CD4-positive, alpha-beta T cell treated with Interleukin-10 for 1 hour (primary cell): ENCODE measurements at places on chromosomes 12 and 14.

DNA sequence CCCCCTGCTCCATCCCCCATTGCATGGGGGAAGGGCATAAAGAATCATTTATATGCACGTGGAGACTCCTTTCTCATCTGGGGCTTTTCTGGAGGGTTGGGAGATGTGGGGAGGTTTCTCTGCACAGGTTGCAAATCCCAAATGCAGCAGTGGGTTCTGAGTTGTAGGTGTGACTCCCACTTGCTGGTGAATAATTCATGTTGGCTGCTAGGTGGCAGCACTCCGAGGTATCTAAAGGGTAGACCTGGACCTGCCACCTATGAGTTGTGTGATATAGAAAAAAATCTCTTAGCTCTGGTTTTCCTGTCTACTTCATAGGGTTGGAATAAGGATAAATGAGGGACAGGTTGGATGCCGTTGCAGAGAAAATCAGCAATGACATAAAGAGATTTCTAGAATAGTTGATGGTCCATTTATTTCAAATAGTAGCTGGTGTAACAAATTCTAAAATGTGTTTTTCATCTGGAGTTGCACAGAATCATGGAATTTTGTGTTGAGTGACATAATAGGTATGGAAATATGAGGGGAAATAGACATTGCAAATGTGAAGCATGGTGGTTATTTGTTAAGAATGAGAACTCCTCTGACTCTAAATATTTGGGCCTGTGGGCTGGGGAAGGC, 4.6 kb downstream of the MARCHF9 start:
- DNase-seq: peak; percentile 66

DNA sequence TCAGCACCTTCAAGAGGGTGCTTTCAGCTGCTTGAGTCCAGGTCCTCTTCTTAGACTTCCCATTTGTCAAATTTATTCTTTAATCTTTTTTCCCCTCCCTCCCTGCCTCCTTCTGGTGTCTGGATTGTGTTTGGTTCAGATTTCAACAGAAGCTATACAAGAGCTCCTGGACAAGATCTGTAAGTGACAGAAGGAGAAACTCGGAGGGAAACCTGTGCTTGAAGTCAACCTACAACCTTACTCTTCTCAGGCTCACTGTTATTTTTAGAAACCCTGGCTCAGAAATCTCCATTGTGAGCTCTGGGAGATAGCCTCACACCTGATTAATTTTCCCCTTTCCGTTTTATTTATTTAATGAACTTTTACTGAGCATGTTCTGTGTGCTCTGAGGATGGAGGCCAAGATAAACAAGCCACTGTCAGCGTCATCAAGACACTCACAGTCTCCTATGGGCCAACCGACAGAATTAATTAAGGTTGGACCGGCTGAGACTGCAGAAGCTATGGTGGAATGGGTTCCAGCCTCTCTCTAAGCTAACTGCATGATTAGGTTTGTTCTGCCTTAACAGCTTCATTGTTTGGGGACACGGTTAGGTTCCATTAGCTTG, 13.5 kb downstream of the PDE1B start:
- DNase-seq: no peak

- no peak for DNase-seq
Measured at GRCh38 chr14:30500222-30500621, 58.7 kb upstream of the G2E3 start.

GRCh38 chr14:41817626-41818025, 210.9 kb downstream of the LRFN5 start:
- DNase-seq: no peak

DNA sequence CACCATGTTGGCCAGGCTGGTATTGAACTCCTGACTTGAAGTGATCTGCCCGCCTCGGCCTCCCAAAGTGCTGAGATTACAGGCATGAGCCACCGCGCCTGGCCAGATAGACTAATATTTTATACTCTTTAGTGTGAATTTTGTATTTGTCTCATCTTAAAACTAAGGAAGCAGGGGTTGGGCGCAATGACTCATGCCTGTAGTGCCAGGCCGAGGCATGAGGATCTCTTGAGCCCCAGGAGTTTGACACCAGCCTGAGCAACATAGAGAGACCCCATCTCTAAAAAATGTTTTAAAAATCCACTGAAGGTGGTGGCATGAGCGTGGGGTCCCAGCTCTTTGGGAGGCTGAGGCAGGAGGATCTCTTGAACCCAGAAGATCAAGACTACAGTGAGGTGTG, 9.0 kb downstream of the DYNC1H1 start:
- no peak for DNase-seq

DNA sequence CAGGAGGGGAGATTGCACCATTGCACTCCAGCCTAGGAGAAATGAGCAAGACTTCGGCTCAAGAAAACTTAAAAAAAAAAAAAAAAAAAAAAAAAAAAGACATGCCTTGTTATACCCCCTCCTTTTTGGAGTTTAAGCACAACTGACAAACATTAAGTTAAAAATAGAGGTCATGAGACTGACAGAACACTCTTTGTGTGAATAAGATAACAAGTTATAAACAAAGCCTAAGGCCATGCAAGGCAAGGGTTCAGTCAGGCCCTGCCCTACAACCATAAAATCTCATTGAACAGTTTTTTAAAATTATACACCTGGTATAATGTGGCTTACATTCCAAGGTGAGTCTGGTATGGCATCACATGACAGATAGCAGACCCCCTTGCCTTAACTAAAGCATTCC, 39.3 kb downstream of the TSPAN19 start:
- DNase-seq: no peak

- DNase-seq: peak; percentile 45
Measured at GRCh38 chr12:121465921-121466793, 66.2 kb downstream of the RNF34 start.

GRCh38 chr12:122842505-122843405, 7.5 kb downstream of the HIP1R start:
- no peak for DNase-seq

GRCh38 chr12:102043928-102044327, 17.9 kb downstream of the WASHC3 start:
- DNase-seq: peak; percentile 41

DNA sequence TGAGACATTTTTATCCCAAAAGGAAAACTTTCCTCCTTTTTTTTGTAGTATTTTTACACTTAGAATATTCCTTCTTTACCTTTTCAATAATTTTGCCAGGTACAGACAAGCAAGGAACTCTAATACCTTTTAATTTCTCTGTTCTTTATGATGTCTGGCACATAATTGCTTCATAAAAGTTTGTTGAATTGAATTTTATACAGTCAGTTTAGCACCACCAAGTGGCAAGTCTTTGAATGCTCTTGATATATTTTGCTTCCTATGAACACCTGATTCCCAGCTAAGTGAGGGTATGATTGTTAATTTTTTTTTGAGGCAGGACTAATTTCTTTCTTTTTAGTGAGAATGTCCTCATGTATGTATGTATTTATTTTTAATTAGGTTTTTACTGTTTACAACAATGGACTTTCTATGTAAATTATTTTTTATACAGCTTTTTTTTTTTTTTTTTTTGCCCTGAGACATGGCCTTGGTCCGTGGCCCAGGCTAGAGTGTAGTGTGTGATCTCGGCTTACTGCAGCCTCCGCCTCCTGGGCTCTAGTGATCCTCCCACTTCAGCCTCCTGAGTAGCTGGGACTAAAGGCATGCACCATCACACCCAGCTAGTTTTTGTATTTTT, 6.9 kb downstream of the TBC1D15 start:
- peak; percentile 57 for DNase-seq

DNA sequence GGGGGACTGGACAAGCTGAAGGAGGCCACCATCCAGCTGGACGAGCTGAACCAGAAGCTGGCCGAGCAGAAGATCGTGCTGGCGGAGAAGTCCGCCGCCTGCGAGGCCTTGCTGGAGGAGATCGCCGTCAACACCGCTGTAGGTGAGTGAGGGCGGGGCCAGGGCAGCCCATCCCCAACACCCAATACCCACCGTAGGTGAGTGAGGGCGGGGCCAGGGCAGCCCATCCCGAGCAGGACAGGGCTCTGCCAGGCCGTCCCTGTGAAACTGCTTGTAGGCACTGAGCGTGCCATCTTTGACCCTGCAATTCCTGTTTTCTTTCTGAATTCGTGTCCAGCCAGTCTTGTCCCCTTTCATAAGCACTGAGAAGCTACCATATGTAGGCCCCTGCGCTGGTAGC, 74.0 kb downstream of the CCDC92 start:
- no peak for DNase-seq

GRCh38 chr12:48023386-48023785, 19.1 kb upstream of the COL2A1 start:
- no peak for DNase-seq

- DNase-seq: peak; percentile 37
Measured at GRCh38 chr14:90495357-90496276, 98.8 kb downstream of the CALM1 start.

GRCh38 chr12:95766356-95767019, 24.1 kb downstream of the NTN4 start:
- DNase-seq: no peak

DNA sequence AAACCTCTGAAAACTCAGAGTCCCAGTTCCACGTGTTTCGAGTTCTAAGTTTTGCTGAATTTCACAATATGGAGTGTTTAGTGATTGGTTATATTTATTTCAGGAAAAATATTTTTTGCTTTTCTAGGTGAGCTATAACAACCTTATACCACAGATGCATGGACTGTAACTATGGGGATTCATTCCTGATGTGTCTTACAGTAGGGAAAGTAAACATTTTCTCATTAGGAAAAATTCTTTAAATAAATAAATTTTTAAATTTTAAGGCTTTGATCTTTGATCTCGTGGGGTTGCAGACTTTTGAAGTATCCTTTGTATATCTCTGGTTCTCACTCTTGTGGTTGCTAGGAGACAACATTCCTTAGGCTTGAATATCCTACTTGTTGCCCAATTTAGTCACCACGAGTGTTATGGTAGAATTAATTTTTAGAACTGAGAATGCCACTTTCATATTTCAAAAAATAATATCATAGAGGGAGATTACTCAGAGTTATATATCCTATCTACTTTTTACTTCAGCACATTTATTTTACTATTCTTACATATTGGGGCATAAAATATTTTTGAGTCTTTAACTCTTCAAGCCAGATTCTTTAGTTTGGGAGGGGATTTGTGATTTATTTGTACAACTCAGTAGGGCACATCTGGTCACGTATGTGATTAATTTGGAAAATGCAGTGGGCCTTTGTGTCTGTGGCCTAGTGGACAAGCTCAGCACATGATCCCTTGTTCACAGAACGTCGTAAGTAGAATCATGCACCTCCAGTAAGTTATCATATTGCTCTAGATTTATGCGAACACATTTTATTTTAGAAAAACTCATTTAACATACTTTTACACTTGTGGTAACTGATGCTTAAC, 224.0 kb downstream of the TTC6 start:
- no peak for DNase-seq

GRCh38 chr12:93348575-93349435, 28.9 kb upstream of the NUDT4 start:
- no peak for DNase-seq

- DNase-seq: no peak
Measured at GRCh38 chr12:130351326-130351725, 13.6 kb downstream of the PIWIL1 start.
